ENCODE measurements at places on chromosomes 2 and 18.

- no peak for DNase-seq
These were observed 57.1 kb downstream of the PKP4 start for GRCh38 chr2:158513841-158514240.

GRCh38 chr2:74835831-74836674 is 2.1 kb downstream of the HK2 start:
- peak; percentile 72 for DNase-seq

DNA sequence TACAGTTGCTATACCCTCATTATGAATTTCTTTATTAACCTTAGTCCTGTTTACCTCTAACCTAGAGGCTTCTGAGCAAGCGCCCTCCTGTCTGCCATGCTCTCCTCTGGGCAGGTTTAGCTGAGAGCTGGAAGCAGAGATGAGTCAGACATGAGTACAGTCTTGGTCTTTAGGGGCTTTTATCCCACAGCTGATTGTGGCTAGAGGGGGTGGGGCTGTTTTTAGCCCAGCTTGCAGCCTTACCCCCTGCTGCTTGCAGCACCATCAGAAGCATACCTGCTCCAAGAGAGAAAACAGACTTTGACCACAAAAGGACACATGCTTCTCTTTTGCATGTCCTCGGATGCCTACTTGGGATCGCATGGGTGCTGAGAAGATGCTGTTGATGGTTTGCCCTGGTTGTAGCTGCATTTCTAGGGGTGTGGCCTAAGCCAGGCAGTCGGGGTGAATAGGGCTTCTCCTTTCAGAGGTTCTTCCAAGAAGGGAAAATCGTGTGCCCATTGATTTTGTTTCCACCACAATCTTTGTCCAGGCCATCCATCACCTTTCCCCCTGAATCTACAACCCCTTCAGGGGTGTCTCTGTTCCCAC is 115.0 kb upstream of the LGALSL start:
- DNase-seq, result no peak

DNA sequence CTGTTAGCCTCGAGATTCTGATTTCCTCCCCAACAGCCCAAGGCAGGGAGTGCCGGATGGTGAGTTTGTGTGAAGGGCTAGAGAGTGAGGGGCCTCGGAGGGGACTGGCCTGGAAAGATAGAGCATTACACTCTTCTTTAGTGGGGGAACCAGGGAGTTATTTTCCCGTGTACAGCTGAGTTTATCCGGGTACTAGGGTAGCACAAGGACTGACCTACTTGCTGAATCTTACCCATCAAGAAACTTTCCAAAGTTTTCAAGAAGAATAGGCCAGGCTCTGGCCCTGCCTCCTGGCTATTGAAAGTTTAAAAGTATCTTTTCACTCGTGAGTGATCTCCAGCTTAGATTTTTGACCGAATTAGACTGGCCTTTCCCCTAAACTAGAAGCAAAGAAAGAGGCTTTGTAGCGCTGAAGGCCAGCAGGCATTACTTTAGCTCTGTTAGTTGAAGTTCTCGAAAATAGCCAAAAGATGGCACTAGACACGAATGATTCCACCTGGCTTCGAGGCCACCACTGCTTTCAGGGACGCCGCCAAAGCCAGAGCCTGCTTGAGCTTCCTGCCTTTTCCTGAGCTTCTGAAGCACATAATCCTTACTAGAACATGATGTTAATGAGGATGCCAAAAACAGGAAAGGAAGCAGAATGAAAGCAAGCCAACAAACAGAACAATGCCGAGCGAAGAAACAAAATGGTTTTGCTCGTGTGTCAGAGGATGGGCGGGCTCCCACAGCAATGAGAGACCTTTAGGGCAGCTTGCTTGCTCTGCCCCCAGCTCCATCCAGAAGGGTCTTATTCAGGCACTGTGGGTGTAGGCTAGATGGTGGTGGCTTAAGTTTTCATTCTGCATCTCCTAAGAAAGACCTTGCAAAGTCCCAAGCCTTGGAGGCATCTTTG is 55.8 kb downstream of the TSN start:
- DNase-seq, result peak; percentile 31

GRCh38 chr18:61323951-61324350 is 9.3 kb upstream of the CDH20 start:
- DNase-seq, result no peak

DNA sequence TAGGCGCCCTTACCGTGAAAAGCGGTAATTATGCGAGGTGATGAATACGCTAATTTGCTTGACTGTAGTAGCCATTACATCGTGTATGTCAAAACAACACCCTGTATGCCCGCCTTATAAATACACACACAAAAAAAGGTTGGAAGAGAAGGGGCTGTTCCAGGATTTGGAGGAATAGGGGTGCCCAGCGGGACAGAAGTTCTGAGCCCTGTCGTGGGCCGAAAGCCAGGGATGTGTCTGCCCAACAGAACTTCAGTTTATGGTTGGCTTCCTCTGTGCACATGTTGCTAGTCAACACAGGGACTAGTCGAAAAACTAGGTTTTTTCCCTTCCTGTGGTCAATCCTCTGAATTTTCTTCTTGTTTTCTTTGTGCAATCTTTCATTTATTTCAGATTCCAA is 182.5 kb downstream of the ACKR3 start:
- no peak for DNase-seq

GRCh38 chr2:154945984-154946383 is 247.5 kb downstream of the KCNJ3 start:
- peak; percentile 79 for DNase-seq

DNA sequence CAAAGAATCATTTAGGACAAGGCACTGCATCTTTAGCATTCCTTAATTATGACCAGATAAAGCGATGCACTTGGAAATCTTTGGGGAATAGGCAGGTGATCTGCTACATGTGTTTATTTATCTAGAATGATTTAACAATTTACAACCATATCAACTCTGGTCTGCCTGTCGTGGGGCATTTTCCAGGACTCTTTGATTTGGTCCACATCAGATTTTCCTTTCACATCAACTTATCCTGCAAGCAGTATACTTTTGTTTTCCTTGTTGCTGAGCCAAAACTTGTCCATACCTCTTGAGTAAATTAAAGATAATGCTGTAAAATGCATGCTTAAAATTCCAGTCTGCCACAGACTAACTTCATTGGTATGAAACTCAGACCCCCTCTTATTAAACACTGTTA is 312.4 kb upstream of the TCF4 start:
- no peak for DNase-seq

DNA sequence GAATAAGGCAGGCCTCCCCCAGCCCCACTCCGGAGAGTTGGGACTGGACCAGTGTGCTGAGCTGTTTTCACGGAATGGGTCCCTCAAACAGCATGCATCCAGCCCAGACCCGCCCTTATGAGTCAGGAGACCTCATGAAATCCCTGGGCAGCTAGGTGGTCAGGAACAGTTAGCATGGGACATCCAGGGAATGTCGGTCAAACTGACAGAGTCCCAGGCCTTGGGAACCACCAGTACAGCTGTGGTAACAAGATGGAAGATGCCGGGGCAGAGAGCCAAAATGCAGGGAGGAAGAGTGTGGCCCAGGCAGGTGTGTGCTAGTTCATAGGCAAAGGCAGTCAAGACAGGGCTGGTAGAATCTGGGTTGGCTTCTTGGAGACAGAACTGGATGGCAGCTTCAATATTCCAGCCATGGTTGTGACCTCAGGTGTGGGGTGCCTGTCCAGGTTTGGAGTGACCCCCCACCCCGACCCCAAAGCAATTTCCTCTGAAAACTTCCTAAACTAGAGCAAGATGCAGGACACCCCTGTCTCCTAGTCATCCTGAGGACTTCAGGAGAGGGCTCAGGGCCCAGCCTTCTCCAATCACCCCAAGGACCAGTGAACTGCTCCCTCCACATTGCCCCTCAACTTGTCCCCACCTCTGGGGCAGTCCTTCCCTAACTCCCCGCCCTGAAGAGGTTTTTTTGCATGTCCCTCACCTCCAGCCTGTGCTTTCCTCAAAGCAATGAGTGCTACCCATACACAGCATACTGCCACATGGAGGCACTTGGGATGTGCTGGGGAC is 46.5 kb downstream of the KCNIP3 start:
- DNase-seq, result no peak

GRCh38 chr2:134377730-134378129 is 123.9 kb downstream of the MGAT5 start:
- no peak for DNase-seq

DNA sequence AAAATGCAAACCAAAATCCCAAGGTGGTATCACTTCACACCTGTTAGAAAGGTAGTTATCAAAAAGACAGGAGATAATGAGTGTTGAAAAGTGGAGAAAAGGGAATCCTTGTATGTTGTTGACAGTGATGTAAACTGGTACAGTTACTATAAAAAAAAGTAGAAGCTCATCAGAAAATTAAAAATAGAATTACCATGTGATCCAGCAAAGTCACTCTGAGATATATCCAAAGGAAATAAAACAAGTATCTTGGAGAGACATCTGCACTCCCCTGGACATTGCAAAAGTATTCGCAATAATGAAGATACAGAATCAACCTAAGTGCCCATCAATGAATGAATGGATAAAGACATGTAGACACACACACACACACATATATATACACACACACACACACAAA is 208.3 kb upstream of the PIEZO2 start:
- no peak for DNase-seq

DNA sequence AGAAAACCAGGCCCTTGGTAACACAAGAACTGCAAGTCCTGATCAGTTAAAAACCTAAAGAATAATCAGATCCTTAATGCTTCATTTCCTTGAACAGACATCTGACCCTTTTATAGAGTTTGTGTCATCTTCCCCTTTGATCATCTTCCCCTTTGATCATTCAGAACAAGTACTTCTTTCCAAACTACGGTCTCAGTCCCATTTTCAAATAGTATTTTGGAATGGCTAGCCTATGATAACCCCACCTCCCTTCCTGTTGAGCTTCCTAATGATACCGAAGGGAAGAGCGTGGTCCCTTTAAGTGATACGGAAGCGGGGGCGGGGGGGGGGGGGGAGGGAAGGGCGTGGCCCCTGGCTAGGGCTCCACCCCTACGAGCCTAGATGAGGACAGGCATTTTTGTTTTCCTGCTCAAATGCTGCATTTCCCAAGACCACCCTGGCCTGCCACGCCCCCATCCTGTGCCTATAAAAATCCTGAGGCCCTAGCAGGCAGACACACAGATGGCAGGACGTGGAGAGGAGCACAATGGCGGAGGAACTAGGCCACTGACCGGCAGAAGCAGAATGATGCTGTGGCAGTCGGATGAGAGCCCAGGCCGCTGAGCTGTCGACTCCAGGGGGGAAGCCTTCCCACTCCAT is 24.1 kb upstream of the CHRNA1 start:
- no peak for DNase-seq

GRCh38 chr2:144824306-144825080 is 304.6 kb upstream of the ZEB2 start:
- DNase-seq, result no peak

GRCh38 chr2:101153787-101154186 is 2.6 kb upstream of the TBC1D8 start:
- no peak for DNase-seq

DNA sequence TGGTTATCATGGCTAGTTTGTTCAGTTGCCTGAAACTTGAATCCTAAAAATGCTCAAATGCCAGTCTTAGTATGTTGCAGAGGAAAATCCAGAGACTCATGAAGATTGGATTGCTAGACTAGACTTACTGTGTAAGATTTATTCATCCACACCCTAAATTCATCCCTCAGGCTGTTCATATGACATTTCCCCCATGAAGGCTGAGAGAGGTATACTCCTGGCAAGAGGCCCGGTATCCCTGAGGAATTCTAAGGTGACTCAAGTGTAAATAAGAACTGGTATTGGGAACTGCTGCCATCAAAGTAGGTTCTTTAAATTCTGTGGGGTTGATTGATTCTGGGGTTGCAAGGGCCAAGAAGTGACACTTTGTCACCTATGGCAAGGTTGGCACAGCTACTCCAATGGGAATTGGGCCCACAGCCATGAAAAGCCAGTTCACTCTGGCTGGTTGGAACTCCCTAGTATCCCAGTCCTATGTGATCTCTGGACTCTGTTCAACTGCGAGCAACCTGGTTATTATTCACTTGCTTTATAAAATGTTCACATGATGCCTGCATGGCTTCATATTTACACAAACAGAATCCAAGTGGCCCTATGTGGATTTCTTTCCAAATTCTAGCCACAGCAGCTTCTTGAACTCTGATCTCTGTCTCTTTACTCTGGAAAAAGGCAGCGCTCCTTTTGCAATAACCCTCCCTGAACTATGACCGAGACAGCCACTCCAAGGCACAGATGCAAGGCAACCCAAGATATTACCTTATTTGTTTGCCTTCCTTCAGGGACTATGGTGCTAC is 429.1 kb downstream of the CBLN2 start:
- DNase-seq, result no peak

DNA sequence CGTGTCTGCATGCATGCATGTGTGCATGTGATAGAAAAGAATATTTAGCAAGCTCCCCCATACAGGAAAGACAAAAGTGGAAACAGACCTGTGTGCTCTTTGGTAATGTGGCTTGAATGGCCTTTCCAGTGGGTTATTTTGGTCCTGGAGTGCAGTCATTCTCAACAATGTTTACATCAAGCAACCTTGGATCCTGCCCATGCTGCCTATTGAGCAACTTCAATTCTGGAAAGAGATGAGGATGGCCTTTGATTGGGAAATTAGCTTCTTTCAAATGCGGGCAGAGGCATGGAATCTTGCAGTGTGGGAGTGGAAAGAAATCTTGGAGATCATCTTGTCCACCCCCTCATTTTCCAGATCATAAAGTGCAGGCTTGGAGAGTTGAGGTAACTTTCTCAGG is 87.2 kb upstream of the SMAD2 start:
- DNase-seq, result no peak

- no peak for DNase-seq
These were observed 8.7 kb upstream of the FZD5 start for GRCh38 chr2:207778298-207778882.

Data from DMS 273 treated with DMSO at 0.1 percent for 48 hours (cell line).